Right ventricle myocardium superior (tissue), 1 donor: ENCODE measurements at places on chromosomes 6 and 20. TPM values are rescaled to one million over a fixed set of nuclear protein-coding genes. Genes with fewer than 3 reads are reported as not detected.

GRCh38 chr6:30614044-30614842 lies 2.8 kb downstream of the PPP1R10 start:
- no peak for DNase-seq

GRCh38 chr6:126531840-126532239 lies 191.9 kb downstream of the CENPW start:
- DNase-seq = no peak

TINAG gene
- 0.16 TPM for total RNA-seq

GUCA1A gene
- total RNA-seq = not detected

DNA sequence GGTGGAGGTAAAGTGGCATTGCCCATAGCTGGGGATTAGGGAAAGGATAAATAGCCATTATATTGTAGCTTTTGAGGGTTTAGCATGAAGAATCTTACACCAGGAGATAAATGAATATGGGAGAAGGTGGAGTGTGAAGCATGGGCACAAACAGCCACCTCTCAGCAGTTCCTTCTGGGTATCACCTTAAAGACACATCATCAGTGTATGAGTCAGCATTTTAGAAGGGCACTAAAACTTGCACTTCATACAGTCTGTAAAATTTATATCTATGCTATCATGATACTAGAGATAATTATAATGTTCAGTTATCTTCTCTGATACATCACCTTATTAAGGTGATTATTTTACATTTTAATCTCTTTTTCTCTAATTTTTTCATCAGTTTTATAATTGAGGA lies 25.3 kb downstream of the SLC35A1 start:
- no peak for DNase-seq

- no peak for DNase-seq
Measured at GRCh38 chr20:48234951-48235350, 449.7 kb upstream of the SULF2 start.

DNA sequence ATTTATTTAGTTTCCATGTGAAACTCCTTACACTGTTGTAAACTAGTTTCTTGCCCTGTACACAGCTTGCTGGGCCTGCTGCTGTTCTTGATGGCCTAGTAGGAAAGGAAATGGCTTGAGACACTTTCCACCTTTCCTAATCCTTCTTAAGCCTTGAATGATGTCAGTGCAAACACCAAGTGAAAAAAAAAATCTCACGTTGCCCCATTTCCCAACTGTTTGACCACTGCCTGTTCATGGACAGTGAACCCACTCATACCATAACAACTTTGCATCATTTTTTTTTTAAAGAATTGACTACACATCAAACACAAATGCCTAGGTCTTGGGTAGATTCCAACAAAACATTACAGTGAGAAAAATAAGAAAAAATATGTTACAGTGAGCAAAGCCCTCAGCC lies 653.6 kb upstream of the FLRT3 start:
- DNase-seq = no peak

PSMF1 gene
- total RNA-seq = 121 TPM

TAGAP gene
- 1.1 TPM for total RNA-seq

DNA sequence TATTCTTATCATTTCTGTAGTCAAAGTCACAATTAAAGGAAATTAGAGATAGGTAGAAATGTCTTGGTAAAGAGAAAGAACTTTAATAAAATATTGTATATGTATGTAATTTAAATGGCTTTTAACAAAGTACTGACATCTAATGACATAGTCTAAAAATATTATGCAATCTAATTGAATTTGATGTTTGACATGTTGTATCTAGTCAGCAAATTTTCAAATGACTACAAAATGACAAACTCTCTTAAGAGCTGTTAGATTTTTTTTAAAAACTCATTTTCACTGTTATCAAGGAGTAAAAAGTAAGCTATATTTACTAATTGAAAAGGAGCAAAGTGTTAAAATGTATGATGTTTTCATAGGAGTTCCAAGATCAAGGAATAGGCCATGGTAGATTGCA lies 176.9 kb downstream of the MEI4 start:
- no peak for DNase-seq

DNA sequence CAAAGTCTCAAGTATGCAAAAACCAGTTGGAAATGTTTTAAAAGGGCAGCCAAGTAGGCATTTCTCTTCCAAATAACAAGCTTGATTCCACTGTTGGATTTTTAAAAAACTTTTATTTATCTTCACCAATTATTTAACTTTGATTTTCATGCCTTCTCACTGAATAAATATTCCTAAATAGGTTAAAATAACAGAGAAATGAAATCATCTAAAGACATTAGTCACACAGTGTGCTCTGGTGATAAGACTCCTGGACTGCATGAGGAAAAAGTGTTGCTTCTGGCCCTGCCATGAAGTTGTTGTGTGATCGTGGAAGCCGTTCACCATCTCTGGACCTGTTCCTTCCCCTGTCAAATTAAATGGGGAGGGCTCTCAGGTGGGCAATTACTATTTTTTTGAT lies 33.8 kb upstream of the IGF2R start:
- DNase-seq = no peak

GRCh38 chr20:53444401-53445149 lies 149.1 kb downstream of the ZNF217 start:
- DNase-seq = no peak

ISM1 gene
- total RNA-seq = 1.5 TPM

DNA sequence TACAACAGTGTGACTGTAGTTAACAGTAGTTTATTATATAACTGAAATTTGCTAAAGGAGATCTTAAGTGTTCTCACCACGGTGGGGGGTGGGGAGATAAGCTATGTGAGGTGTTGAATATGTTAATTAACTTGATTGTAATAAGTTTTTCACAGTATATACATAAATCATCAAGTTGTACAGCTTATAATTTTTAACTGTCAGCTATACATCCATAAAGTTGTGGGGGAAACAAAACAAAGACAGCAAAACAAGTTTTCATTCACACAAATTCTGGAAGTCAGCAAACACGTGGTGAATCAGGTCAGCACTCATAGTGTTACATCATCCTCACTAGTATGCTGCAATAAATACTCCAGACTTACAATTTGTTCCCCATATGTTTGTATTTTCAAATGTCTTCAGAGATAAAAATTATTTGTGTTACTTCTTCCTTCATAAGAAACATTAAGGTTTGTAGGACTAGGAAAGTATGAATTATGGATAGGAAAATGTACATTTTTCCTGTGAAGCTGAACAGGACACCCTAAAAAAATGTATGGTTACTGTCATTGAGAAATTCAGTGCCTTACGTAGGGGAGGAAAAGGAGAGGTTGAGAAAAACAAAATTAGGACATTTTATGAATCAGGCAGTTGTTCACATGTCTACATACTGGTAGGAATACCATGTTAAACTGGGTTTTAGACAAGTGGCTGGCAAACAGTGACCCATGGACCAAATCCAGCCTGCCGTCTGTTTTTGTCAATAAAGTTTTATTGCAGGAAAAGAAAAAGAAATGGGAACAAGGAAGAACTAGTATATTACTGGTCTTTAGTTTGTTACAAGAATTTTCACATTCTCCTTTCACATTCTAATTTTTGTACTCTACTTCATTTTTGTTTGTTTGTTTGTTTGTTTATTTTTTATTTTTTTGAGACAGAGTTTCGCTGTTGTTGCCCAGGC lies 6.0 kb downstream of the SUMO4 start:
- DNase-seq = no peak

SLC52A3 gene
- total RNA-seq = 2.2 TPM

DNA sequence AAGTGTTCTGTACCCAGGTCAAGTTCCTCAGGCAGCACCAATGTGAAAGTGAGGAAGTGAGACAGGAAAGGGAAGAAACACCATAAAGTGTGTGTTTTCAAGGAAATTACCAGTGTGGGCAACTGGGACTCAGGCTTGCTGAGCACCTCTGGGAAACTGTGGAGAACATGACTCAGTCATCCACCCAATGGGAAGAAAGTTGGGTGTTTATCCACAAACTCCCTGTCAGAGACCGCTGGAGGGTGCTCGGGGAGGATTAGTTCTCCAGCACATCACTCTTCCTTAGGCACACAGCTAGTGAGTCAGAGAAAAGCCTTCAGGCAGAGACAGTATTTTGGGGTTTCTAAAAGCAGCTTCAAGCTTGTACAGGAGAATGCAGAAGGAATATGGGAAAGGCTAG lies 93.6 kb downstream of the PCSK2 start:
- DNase-seq = no peak

EEF1A1 gene
- total RNA-seq = 1,362 TPM

GRCh38 chr6:105929626-105930025 lies 156.5 kb upstream of the PRDM1 start:
- DNase-seq = no peak

RAD21L1 gene
- total RNA-seq = not detected

DNA sequence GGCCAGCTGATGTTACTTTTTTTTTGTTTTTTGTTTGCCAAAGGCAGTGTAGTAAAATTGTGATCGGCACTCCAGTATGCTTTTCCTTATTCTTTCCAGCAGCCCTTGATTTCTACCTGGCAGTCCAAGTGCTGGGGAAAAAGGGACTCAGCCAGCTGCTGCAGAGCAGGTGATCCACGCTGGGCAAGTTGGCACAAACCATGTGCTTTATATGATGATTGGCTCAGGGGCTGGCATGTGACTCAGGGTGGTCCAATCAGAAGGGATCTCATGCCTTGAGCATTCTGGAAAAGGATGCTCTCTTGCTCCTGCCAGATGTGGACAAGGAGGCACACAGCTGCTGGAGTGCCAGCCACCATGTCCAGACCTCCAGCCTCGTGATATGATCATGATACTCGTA lies 54.5 kb downstream of the SULF2 start:
- DNase-seq = no peak

EEF1A2 gene
- 1,229 TPM for total RNA-seq
